ENCODE measurements at places on chromosomes 2 and 18.

- no peak for DNase-seq
Observed at GRCh38 chr18:527146-527545, 26.6 kb upstream of the COLEC12 start.

- no peak for DNase-seq
Observed at GRCh38 chr18:78751664-78752063, 228.0 kb upstream of the SALL3 start.

- no peak for DNase-seq
Observed at GRCh38 chr2:190856985-190857384, 23.6 kb upstream of the GLS start.

DNA sequence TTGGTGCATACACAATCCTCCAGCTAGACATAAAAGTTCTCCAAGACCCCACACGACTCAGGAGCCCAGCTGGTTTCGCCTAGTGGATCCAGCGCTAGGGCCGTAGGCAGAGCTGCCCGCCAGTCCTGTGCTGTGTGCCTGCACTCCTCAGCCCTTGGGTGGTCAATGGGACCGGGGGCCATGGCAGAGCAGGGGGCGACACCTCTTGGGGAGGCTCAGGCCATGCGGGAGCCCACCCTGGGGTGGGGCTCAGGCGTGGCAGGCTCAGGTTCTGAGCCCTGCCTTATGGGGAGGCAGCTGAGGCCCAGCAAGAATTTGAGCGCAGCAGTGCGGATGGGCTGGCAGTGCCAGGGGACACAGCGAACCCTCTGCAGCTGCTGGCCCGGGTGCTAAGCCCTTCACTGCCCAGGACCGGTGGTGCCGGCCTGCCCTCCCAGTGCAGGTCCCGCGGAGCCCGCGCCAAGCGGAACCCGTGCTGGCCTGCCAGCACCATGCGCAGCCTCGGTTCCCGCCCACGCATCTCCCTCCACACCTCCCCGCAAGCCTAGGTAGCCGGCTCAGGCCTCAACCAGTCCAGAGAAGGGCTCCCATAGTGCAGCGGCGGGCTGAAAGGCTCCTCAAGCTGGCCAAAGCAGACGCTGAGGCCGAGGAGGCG is 1566.6 kb upstream of the SLC39A10 start:
- no peak for DNase-seq

- no peak for DNase-seq
Observed at GRCh38 chr2:9154061-9154460, 52.6 kb upstream of the ASAP2 start.

- DNase-seq: no peak
Observed at GRCh38 chr2:71499691-71500090, 46.3 kb downstream of the DYSF start.

DNA sequence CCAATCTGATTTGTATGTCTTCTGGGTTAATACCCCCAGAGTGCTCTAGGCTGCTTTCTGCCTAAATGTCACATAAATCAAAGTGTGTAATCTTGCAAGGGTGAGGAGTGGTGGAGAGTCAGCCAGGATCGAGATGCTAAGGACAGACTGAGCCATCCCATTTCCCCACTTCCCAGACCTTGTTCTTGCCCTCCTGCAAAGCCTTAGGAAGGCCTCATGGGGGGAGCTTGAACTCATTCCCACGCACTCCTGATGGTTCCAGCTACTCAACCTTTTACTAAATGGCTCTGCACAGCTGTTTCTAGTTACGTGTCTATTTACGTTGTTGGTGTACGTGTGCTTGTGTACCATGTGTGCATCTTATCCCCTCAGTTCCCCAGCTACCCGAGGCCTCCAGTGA is 423.6 kb upstream of the TNP1 start:
- DNase-seq: no peak

- DNase-seq: peak; percentile 83
Observed at GRCh38 chr2:106758901-106759497, 127.0 kb downstream of the ST6GAL2 start.
